ENCODE measurements at places on chromosomes 3 and 15.

DNA sequence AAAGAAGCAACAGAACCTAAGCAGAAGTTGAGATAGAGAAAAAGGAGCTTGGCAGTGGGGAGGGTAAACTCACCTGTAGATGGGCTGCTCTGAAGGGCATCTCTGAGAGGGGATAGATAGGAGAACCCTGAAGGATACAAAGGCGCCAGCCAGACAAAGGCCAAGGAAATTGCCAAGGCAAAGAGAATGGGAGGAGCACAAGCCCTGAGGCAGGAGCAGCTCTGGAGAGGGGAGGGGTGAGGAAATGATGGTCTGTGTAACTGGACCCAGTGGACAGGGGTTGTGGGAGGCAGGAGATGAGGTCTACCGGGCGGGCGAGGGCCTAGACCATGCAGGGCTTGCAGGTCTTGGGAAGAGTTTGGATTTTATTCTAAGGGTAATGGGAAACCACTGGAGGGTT lies 2.3 kb upstream of the PDIA5 start:
- no peak for DNase-seq

DNA sequence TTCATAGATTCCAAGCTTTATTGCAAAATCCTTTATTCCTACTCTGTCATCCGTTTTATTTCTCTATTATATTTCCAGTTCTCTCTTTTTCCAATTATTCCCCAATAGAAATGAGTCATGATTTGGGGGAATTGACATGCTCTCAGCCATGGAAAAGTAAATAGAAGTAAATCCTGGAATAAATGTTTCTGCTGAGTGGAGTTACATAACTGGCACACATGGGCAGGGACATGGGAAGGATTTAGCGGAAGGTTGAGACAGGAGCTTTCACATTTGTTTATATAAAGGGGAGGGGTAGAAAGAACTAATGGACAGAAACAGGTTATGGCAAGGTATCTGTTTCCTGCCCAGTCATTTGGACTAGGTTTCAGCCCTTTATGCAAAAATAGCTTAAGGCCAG lies 221.6 kb downstream of the PLOD2 start:
- DNase-seq, result no peak

- DNase-seq, result no peak
These were observed 37.8 kb upstream of the UACA start for GRCh38 chr15:70801109-70801508.

DNA sequence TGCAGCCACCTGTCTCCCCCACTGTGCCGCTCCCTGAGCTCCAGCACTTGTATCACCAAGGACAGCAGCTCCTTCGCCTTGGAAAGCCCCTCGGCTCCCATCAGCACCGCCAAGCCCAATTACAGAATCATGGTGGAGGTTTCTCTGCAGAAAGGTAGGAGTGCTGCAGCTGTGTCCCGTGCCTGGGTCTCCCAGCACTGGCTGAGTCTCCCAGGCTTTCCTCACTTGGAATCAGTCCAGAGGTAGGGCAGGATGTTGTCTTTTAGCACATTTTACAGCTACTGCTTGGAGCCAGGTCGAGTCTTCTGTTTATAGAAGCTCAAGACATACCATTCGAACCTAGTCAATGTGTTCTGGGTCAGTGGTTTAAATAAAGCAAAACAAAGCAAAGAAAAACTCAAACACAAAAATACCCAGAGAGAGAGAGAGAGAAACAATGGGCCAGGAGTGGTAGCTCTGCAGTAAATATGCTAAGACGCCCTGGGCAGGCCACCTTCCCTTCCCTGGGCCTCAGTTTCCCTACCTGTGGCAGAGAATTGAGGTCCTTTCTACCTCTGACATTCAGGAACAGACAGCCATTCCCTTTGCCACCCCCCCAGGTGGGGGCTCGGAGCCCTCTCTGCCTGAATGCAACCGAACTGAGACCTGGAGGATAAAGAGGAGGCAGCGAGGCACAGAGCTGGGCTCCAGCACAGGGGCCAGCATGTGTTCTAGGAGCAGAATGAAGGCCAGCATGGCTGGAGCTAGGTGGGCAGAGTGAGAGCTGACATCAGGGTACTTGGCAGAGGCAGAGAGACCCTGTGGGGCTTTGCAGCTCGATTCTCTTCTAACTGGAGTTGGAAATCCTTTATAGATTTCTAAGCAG lies 44.1 kb downstream of the STARD5 start:
- DNase-seq, result no peak

DNA sequence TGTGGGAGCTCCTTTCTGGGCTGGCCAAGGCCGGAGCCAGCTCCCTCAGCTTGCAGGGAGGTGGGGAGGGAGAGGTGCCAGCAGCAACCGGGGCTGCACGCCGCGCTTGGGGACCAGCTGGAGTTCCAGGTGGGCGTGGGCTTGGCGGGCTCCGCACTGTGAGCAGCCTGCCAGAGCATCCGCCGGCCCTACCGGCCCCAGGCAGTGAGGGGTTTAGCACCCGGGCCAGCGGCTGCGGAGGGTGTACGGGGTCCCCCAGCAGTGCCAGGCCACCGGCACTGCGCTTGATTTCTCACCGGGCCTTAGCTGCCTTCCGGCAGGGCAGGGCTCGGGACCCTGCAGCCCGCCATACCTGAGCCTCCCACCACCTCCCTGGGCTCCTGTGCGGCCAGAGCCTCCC lies 651.0 kb upstream of the ARPP21 start:
- DNase-seq, result no peak

GRCh38 chr15:41978534-41978933 lies 6.2 kb upstream of the EHD4 start:
- DNase-seq, result no peak

DNA sequence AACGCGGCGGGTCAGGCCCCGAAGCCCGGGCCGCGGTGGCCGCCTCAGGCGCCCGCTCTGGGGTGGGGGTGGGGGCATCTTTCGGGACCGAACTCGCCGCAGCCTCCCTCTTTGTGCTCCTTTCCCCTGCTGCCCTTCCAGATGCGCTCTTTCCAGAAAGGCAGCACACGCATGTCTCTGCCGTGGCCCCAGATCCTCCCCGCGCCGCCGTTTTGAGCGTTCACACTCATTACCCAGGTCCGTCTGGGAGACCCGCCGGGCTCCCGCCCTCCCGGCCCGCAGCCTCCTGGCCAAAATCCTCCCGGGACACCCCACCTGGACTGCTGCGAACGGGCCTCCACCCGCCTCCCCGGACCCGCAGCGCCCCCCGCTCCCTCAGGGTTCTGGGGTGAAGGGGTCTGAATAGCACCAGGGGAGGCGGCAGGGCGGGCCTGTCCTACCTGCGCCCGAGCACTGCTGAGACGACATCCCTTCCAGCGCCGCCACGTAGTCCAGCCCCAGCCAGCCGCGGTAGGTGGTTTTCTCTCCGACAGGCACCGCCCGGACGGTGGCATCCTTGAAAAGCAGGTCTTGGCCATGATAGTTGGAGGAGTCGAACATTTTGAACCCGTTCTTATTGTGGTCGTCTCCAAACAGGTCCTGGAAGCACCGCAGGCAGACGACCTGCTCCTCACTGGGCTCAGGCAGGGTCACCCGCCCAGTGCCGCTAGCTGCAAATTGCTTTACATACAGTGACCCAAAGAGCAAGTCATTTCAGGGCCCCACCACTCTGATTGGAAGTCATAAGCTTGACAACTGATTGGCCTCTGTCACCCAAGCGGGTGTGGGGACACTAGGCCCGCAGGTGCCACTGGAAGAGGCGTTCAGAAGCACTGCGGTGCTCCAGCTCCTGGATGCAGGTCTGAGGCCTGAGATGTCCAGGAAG lies 25.9 kb downstream of the MELTF start:
- DNase-seq, result peak; percentile 47

GRCh38 chr15:67366904-67367303 lies 112.3 kb downstream of the IQCH start:
- no peak for DNase-seq

DNA sequence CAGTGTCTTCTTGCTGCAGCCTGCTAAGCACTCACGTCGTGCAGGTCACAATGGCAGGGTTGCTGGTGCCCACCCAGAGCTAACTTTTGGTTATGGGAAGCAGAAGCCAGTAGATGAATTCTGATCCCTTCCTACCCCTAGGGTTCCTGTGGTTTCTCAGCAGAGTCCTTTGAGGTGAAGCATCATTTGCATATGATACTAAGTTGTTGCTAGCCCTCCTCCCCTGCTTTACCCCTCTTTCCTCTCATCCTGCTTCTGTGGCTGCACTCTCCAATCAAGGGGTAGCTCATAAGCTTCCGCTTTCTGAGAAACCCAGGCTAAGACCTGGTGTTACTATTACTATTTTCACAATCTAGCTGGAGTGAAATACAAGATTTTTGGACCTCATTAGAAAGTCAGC lies 22.1 kb upstream of the HEG1 start:
- DNase-seq, result no peak
